Hindlimb muscle (tissue), 1 donor: ENCODE measurements at places on chromosomes 13 and 19. TPM values are rescaled to one million over a fixed set of nuclear protein-coding genes. Genes with fewer than 3 reads are reported as not detected.

PNKP gene
- 34.3 TPM for polyA plus RNA-seq

CPB2 gene
- 0.13 TPM for polyA plus RNA-seq

CDKN2D gene
- 14.4 TPM for polyA plus RNA-seq

PBX4 gene
- polyA plus RNA-seq: 2.3 TPM

- no peak for DNase-seq
These were observed 313.5 kb downstream of the KLF12 start for GRCh38 chr13:73820688-73821087.
